Activated T-helper 2 cell treated with anti-CD3 and anti-CD28 coated beads, Interferon-gamma antibody, Interleukin-2, Interleukin-4, amounts not matched to agents 10 μg/mL and 5 μg/mL and 100 μg/mL, durations not matched to agents 14 hours and 24 hours and 36 hours (primary cell): ENCODE measurements at places on chromosomes 1 and 21. TPM values are rescaled to one million over a fixed set of nuclear protein-coding genes. Genes with fewer than 3 reads are reported as not detected.
A peak's percentile ranks its signal among the peaks of the same experiment; 100 is the strongest.

- no peak overlapping the region for H3K4me3 ChIP-seq
- H3K27me3 ChIP-seq, result no peaks in the 10 kb centered on the region
- no peaks in the 10 kb centered on the region for H3K4me1 ChIP-seq
- no peak for DNase-seq
- no peak overlapping the region for H3K27ac ChIP-seq
Measured at GRCh38 chr1:164061528-164061927, 497.5 kb upstream of the PBX1 start.

DNA sequence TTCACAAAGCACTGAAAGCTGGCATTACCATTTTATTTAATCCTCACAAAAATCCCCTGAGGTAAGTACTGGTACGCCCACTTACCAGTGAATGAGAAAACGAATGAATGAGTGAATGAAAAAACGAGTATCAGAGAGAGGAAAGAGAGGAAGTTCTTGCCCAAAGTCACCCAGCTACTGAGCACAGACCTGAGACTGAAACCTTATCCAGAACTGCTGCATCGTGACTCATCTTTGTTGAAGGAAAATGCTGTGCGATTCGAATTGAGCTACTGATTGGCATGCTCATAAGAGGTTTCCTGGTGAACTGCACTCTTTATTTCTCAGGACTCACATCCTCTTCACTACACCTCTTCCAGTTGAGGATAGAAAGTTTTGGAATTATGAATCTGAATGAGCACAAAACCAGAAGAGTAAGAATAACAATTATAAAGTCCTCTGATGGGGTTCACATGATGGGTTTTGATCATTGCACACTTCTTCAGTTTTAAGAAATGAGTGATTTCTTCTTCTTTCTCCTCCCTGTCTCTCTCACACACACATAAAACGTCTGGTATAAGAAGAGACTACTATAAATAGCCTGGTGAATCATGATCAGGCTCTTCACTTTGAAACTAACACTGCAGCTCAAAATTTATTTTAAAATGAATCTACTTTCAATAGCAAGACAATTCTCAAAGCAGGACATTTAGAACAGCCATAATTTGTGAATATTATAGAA is 32.1 kb downstream of the IL12RB2 start:
- peaks cover 81% of the 10 kb centered on the region for H3K36me3 ChIP-seq
- peak overlapping the region; percentile 89 for H3K27ac ChIP-seq
- DNase-seq, result no peak
- H3K27me3 ChIP-seq, result no peaks in the 10 kb centered on the region
- H3K4me3 ChIP-seq, result no peak overlapping the region

- DNase-seq, result no peak
- H3K27me3 ChIP-seq, result no peaks in the 10 kb centered on the region
- no peaks in the 10 kb centered on the region for H3K4me1 ChIP-seq
- no peak overlapping the region for H3K27ac ChIP-seq
- H3K4me3 ChIP-seq, result no peak overlapping the region
Measured at GRCh38 chr1:6507037-6507428, 15.6 kb upstream of the PLEKHG5 start.

Gene KDF1
- total RNA-seq, result not detected in 2 replicates

Gene NGF
- not detected in 2 replicates for total RNA-seq

Gene ERICH3
- total RNA-seq, result not detected in 2 replicates

GRCh38 chr1:93137604-93138292 is 42.5 kb downstream of the TMED5 start:
- DNase-seq, result no peak
- peaks cover 2% of the 10 kb centered on the region for H3K4me1 ChIP-seq
- H3K36me3 ChIP-seq, result peaks cover 52% of the 10 kb centered on the region
- no peaks in the 10 kb centered on the region for H3K27me3 ChIP-seq
- no peak overlapping the region for H3K27ac ChIP-seq

Gene TBX19
- 6.5 and 7.6 TPM in 2 replicates for total RNA-seq

DNA sequence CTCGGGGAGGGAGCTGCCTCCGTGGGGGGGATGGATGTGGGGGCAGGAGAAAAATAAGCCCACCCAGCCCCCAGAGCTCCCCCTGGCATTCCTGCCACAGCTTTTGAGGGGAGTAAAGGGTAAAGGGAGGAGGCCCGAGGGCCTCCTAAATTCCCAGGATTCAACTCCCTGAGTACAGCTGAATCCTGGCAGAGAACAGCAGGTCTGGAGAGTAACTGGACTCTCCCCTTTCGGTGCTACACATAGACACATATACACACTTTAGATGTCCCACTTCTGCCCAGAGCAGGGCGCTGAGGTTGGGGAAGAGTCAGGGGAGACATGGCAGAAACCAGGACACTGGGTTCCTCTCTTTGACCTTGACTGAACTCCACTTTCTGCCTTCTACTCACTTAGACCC is 3.0 kb downstream of the KIRREL1 start:
- H3K27me3 ChIP-seq, result peaks cover 43% of the 10 kb centered on the region
- no peaks in the 10 kb centered on the region for H3K36me3 ChIP-seq
- H3K4me1 ChIP-seq, result peaks cover 2% of the 10 kb centered on the region
- no peak overlapping the region for H3K4me3 ChIP-seq
- H3K27ac ChIP-seq, result no peak overlapping the region

GRCh38 chr1:228276174-228276831 is 68.5 kb downstream of the OBSCN start:
- H3K4me1 ChIP-seq, result peaks cover 4% of the 10 kb centered on the region
- peak overlapping the region; percentile 67 for H3K4me3 ChIP-seq
- no peaks in the 10 kb centered on the region for H3K27me3 ChIP-seq
- peaks cover 6% of the 10 kb centered on the region for H3K36me3 ChIP-seq
- no peak overlapping the region for H3K27ac ChIP-seq
